ENCODE measurements at places on chromosomes 12 and 14.
A peak's percentile ranks its signal among the peaks of the same experiment; 100 is the strongest.

DNA sequence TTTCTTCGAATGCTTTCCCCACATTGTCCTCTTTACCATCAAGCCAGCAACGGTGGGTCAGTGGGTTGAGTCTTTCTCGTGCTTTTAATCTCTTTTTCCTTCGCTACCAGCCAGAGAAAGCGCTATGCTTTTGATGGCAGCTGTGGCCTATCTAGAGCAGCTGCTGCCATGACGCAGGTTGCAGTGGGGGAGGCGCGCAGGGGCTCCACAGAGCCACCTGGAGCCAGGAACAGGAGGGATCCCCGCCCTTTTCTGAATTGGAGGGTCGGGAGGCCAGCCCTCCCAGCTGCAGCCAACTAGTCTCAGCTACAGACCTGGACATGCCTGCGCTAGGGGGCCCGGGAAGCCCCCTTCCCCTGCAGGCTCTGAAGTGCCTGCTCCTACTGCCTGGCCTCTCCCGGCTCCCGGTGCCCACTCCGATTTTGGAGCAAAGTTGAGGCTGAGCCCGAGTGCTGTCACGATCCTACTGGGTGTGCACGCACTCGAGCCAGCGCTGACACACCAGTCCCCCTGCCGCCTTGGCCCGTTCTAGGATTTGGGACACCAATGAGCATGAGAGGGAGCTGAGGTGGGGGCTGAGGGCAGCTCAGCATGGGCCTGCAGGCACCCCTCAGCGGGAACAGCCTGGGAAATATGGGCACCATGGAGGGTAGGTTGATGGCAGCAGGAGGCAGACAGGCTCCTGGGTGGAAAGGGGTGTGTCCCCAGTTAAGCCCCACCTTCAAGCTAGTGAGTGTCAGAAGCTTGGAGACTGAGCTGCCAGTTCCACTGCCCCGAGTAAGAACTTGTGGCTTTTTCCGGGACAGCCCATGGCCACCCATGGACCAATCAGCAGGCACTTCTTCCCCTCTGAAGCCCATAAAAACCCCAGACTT, 784.2 kb downstream of the SLC6A15 start:
- no peak for DNase-seq

DNA sequence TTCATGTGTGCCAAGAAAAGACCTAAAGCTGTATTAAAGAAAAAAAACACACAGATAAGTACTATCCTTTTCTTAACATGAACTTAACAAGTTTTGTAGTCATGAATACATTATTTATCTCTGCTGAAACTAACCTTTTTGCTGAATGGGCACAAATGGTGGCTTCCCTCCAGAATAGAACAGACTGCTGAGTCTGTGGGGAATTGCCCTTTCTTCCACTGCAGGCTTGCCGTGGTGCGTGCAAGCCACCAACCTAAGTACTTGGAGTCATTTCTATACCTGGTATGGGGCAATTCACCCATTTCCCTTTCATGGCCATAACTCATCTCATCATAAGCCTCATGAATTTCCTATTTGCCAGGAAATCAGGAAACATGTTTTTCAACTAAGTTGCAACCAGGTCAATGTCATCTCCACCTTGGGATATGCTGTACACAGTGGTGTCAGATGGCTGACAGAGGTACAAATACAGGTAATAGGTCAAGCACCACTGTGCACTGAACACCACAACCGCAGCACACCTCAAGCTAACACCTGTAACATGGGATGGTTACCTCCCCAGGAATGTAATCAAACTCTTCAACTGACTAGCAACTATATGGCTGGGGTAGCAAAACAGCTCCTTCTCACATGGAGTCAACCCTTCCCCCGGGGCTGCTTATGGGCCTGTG, 49.9 kb downstream of the CATSPERB start:
- DNase-seq: no peak

DNA sequence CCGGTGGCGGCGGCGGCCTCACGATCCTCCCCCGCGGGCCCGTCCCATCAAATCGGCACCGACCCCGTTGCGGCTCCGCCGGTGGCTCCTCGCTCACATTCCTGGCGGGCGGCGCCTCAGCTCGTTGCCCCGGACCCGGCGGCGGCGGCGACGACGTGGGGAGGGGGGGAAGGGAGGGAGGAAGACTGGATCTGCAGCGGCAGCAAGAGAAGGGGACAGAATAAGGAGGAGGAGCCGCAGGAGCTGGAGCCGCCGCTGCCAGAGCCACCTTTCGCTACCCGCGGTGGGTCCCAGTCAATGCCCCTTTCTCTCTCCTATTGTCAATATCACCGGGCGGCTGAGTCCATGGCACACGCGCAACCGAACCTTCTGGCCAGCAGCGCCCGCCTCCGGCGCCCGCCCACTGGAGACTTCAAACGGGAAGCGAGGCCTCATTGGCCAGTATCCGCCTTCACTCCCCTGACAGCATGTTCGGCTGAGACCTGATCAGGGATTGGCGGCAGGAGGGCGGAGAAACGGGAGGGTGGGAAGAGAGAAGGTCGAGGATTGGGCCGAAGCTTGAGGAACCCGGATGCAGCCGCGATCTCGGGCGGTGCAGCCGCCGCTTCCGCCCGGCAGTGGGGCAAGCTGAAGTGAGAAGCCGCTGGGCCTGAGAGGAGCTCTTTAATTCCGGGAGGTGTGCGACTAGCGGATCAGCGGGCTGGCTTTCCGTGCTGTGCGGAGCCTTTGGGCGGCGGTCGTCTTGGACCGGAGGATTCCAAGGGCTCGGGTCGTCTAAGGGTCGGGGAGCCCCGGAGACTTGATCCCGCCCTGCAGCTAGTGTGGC, at the start of gene PPP2R5E:
Gene PPP2R5E, minus strand, starts transcription at position 378 of the 826 bp plus-strand sequence. CDS start 3,692 bp downstream, outside the sequence.
- DNase-seq: peak; percentile 99

DNA sequence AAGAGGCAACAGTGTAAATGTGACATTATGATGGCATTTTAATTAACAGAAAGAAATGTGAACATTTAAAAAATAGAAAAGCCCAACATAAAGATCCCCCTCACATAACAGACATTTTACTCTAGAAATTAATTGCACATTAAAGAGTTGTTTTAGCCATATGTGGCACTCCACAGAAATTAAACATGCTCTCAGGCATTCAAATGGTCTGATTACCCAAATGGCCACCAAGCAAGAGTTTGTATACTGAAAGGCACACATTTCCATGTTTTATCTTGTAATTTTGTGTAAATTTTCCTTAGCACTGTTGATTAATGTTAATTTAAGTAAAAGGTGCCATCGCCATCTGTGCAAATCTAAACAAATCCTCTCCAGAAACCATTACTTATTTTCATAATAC, 43.5 kb downstream of the GTF2A1 start:
- no peak for DNase-seq

DNA sequence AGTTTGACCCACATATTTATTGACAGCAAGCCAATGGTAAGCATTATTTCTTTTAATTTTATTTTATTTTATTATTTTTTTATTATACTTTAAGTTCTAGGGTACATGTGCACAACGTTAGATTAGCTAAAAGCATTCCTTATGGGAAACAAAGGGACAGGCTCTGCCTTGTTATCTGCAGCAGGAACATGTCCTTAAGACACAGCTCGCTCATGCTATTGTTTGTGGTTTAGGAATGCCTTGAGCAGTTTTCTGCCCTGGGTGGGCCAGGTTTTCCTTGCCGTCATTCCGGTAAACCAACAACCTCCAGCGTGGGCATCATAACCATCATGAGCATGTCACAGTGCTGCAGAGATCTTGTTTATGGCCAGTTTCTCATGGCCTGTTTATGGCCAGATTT, 370.2 kb downstream of the TMEM117 start:
- no peak for DNase-seq

Measured in adipocyte (in vitro differentiated cells).